ENCODE measurements at places on chromosomes 11 and 22.

- DNase-seq, result no peak
Measured at GRCh38 chr22:27772984-27773498, 28.5 kb downstream of the MN1 start.

DNA sequence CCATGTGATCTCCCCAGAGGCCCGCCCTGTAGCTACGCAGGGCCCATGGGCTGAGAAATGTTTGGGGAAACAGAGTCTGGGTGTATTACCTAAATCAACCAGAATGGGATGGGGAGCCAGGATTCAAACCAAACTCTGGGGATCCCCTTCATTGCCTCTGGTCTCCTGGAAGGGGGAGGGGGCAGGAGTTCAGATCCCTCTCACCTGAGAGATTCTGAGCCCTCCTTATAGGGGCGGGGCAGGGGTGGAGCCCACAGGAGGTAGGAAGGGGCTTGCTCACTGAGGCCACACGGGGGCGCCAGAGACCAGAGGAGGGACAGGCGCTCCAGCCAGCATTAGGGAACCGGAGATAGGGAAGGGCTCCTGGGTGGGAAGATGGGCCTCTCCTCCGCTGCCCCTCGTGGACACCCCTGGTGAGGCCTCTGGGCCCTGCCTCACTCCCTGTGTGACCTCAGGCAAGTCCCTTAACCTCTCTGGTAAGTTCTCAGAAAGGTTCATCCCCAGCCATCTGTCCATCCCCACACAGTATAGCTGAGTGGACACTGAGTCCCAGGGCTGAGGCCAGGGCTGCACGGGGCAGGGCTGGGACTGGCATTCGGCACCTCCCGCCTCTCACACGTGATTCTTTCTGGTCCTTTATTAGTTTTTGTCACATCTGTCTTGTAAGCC is 2.7 kb upstream of the CDC42BPG start:
- peak; percentile 93 for DNase-seq

- no peak for DNase-seq
Measured at GRCh38 chr11:127806501-127806900, 780.9 kb downstream of the ETS1 start.

- DNase-seq, result no peak
Measured at GRCh38 chr11:63887386-63887999, 29.5 kb downstream of the RCOR2 start.

DNA sequence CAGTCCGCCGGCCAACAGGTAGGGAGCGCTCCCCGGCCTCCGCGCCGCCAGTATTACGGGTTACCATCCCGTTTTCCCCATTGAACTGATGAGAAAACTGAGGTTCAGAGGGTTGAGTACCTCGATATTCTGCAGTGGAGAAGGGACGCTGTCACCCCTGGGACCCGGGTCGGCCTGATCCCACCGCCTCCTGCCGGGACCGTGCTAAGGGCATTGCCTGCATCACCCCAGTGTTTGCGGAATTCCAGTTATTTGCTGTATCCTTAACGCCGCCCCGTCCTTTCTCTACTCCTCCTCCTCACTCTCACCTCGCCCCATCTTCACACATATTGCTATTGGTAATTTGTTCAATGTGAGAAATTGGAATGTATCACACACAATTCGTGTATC is 370 bp upstream of the A4GALT start:
- no peak for DNase-seq

DNA sequence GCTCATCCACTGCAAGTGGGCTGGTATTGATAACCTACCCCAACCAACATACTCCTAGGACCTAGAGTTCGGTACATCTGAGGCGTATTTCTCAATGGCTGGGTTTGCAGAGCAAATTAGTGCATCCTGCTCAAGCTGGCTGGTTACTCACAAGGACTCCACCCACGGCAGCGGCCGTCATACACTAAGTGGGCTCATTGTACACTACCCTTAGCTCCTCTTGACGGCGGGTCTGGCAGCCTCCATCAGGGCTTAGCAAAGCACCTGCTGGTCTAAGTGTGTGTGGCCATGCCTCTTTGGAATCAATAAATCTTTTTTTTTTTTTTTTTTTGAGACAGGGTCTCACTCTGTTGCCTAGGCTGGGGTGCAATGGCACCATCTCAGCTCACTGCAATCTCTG is 20.2 kb upstream of the KCNJ11 start:
- no peak for DNase-seq

DNA sequence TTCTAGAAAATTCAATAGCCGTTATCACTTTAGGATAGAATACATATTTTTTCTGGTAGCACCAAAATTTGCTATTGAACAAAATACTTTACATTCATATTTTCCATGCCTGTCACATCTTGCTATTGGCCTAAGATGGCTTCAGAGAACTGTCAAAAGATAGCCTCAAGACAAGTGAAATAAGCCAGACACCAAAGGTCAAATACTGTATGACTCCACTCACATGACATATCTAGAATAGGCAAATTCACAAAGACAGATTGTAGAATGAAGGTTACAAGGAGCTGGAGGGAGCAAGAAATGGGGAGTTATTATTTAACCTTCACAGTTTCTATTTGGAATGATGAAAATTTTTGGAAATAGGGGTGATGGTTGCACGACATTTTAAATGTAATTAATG is 223.7 kb upstream of the ZC3H12C start:
- DNase-seq, result no peak

DNA sequence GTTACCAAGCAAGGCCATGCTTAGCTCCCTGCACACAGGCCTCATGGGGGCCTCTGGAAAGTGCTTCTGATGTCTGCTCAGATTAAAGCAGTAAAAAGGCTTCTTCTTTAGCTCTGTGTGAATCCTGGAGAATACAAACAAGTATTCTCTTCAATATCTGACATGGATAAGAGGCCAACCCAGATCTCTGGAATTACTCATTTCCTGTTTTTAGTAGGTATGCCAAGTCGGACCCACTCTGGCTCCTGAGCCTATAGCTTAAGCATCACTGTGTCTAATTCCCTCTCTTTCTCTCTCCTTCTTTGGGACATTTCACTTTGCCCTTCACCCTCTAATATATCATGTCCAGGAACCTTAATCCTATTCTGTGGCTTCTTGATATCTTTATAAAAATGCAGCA is 529.6 kb upstream of the CCDC90B start:
- no peak for DNase-seq

DNA sequence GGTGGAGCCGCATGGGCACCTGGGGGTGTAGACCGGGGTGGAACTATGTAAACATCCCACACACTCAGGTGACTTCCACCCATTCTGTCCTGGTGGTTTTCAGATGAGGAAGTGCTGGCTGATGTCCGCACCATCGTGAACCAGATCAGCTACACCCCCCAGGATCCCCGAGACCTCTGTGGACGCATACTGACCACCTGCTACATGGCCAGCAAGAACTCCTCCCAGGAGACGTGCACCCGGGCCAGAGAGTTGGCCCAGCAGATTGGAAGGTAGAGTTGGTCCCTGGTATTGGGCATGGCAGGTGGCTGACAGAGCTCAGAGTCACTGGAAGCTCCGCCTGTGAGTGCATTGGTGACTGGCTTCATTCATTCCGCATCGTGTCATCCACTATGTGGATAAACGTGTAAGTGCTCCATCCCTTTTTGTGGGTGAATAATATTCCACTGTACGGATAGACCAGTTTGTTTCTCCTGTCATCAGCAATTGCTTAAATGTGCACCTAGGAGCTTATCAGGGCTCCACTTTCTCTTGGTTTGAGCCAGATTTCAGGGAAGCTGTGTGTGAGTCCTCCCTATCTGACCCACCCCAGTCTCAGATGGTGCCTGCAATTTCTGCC is 29.9 kb downstream of the NADSYN1 start:
- DNase-seq, result no peak

DNA sequence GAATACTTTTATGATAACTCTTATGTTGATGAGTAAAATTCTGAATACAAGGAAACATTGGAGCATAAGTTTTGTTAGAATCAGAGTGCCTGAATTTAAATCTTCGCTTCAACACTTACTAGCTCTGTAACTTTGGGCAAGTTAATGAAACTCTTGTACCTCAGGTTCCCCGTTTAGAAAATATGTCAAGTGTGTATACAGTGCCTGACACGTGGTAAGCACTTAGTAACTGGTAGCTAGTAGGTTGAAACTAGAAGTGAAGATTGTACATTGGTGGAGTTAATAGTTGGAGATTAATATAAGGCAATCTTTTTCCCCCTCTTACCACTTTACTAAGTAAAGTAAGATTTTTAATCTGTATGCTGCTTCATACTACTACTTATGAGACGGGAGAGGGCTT is 24.8 kb upstream of the NAT10 start:
- no peak for DNase-seq

DNA sequence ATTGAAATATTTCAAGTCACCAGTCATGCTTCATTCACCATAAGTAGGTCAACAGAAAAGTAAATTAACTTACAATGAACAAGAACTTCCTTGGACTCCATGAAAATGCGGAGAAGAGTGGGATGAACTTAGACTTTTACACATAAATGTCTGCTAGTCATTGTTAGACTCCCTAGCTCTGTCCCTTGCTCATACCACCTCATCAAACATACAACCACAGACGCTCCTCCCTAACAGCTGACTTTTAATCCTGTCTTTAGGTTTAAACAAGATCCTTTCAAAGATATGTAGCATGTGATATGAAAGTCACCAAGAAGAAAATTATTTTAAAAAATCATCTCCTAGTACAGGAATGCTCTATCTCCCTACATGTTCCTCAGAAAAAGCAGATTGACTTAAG is 248.1 kb downstream of the DLG2 start:
- no peak for DNase-seq

GRCh38 chr22:46303347-46303965 is 6.8 kb downstream of the GTSE1 start:
- no peak for DNase-seq

GRCh38 chr11:73281796-73282660 is 9.9 kb downstream of the P2RY6 start:
- DNase-seq, result no peak

DNA sequence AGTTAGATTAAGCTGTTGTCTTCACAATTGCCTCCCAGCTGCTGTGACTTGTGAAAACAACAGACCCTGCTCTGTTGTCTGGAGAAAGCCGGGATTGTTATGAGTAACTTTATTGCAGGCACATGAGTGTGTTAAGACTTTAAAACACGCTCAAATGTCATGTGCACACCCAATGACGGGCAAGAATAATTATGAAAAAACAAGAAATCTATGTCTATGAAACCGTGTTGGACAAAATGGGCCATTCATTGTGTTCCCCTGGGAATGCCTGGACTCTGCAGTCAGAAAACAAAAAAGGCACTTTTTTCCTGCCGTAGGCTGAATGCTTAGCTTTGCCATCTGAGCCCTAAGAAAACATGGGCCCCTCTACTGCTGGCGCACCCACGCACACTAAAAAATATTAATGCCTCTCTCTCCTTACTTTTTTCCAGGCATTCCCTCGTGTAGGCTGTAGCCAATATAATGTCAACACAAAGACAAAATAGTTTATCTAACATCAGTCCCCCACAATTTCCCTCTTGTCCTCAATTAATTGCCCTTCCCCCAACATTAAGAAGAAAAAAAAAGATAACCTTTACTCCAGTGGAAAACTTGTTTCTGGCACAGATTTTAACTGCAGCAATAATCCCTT is 207.9 kb downstream of the SOX6 start:
- DNase-seq, result peak; percentile 26

- no peak for DNase-seq
Measured at GRCh38 chr22:27493796-27494195, 307.8 kb downstream of the MN1 start.

DNA sequence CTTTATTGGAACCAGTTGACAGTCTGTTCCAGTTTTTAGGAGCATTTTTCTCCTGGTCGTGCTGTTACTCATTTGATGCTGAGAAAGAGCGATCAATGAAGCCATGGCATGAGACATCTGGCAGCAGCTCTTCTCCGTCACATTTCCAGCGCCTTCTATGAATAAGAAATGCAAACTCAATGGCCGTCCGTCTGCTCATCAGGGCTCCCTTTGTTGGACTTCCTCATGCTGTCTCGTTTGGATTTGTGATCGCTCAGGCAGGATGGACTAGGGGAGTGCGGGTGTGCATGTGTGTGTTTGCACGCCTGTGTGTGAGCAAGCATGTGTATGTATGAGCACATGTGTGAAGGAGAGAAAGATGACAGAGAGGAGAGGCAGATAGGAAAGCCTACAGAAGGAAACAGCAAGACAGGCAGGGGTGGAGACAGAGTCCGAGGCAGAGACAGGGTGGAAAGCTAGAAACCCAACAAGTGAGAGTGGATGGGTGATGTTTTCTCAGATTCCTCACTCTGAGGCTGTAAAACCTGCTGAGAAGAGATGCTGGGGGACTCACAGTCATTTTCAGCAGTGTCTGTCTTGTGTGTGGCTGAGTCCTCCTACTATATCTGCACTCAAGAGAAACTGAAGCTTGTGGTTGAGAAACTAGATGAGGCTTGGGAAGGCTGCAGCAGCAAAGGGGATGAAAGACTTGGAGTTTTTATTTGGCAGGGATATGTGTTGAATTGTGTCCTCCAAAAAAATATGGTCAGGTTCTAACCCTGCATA is 56.0 kb upstream of the CLMP start:
- DNase-seq, result no peak

DNA sequence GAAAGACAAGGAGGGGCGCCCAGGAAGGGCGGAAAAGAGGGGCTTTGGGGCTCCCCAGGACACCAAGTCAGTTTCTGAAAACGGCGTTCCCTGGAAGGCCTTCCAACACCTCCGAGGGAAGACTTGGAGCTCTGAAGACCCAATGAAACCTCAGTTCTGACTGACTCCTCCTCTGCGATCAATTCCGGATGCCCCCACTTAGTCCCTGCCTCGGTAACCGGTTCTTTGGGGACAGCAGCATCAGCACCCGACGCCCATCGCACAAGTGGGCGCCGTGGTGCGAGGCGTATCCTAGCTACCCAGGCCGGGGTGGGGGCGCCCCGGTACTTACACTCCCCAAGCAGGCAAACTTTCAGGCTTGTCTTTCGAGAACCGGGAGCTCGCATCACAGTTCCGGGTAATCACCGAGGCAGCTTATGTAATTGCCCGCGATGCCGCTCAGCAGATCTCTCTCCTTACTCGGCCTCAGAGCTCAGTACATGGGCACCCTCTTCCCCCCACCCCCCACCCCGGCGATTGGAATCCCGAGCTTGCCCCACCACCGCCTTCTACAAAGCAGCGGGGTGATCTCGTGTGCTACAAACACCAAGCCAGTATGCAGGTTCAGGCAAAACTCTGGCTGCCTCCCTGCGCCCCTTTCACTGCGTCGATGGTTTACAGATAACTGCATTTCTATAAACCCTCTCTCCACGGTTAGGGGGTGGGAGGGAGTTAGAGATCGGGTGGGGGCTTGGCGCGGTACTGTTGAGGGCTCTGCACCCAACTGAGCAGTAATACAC is 2.0 kb downstream of the TENM4 start:
- peak; percentile 20 for DNase-seq

DNA sequence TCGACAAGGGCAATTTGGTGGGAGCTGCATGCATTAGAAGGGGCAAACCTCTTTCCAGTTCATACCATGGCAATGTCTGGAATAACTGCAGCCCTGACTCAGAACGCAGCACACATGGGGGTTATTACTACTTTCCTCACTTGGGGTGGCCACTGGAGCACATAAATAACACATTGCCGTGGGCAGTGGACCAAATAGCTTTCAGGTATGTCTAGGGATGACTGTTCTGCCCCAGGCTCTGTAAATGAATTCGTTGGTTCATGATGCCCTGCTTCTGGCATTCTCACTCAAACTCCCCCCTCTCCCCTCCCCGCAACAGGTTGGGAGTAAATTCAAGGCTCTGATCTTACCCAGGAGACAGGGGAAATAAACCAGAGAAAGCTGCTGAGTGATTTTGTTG is 238.0 kb upstream of the PLET1 start:
- no peak for DNase-seq
